ENCODE measurements at places on chromosomes 6 and 20.
A peak's percentile ranks its signal among the peaks of the same experiment; 100 is the strongest.

- peak; percentile 15 for DNase-seq
Observed at GRCh38 chr6:127069659-127070279, 48.7 kb upstream of the RSPO3 start.

- no peak for DNase-seq
Observed at GRCh38 chr20:53032478-53032932, 60.3 kb downstream of the TSHZ2 start.

DNA sequence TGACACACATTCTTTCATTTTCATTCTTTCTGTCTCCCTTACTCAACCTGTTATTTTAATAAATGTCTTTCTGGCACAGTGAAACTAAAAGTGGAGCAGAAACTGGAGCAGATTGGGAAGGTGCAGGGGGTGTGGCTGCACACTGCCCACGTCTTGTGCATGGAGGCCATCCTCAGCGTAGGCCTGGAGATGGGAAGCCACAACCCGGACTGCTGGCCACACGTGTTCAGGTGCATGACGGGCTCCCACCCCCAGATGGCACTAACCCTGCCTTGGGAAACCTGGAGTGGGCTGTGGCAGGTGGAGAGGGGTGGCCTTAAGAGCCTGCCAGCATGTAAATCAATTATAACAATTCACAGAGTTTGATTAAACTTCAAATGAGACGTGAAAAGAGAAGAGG lies 71.4 kb upstream of the PBOV1 start:
- no peak for DNase-seq

DNA sequence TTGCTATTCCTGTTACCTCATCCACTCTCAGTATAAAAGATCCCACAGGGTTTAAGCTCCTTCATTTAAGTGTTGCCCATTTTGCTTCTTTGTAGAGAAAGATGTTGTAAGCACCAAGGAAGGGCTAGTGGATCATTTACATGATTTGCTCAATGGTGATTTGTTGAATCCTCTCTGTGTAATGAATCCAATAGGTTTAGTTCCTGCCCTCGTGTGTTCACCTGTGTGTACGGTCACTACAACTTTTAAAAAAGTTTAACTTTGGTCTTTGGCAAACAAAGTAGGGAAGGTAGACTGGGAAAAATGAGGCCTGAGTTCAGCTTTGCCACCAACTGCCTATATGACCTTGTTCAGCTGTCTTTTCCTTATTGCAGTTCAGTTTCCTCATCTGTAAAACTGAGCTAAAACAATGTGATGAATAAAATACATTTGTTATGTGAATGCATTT lies 51.5 kb downstream of the DHX35 start:
- DNase-seq: no peak

- no peak for DNase-seq
Observed at GRCh38 chr6:161744211-161745067, 470.6 kb upstream of the AGPAT4 start.

- DNase-seq: no peak
Observed at GRCh38 chr20:18808712-18809111, 4.9 kb upstream of the SCP2D1 start.

- no peak for DNase-seq
Observed at GRCh38 chr6:153003366-153003690, 819 bp upstream of the MTRF1L start.

- DNase-seq: no peak
Observed at GRCh38 chr20:35311822-35312221, 19.6 kb upstream of the FAM83C start.

GRCh38 chr6:13989496-13990144 lies 64.9 kb downstream of the RNF182 start:
- no peak for DNase-seq

- no peak for DNase-seq
Observed at GRCh38 chr6:36578431-36578830, 15.7 kb upstream of the SRSF3 start.

DNA sequence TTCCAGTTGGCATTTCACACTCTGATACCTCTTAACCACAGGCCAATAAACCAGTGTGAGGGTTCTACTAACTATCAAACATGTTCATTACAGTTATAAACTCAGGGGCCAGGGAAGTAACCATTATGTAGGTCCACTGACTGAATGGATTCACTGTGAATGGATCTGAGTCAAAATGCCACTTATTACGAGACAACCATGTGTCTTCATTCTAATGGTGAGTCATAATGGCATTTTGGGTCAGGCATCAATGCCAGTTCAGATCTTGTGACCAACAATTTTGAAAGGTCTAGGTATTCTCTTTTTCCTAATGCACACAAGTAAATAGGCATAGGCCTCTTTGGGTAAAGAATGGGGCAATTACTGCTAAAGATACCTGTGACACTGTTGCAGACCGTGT lies 112.2 kb upstream of the HEY2 start:
- no peak for DNase-seq

- DNase-seq: no peak
Observed at GRCh38 chr20:48999890-49000870, 45.9 kb upstream of the CSE1L start.
